M059J (cell line): ENCODE measurements at places on chromosomes 12 and 14.

DNA sequence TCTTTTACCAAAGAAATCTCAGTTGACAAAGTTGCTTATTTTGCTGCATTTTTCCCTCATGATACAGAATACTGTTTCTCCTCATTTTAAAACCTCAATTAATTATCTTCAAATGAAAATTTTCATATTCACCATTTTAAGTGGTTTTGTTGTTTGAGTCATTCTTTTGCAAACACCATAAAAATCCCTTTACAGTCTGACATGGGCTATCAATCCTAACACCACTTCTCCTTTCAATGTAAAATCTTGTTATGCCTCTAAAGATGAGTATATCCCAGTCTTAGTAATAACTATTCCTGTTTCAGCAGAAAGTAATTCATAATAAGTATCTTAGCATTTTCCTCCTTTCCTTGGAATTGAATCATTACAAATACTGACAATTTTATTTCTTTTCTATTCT lies 192.2 kb downstream of the SYT1 start:
- peak; percentile 38 for DNase-seq

GRCh38 chr12:120361506-120362208 lies 7.3 kb downstream of the MSI1 start:
- peak; percentile 68 for DNase-seq

- DNase-seq = peak; percentile 63
These were observed 20.8 kb downstream of the SNRNP35 start for GRCh38 chr12:123478762-123479161.

GRCh38 chr12:46948936-46949545 lies 123.2 kb upstream of the SLC38A4 start:
- DNase-seq = no peak
